ENCODE measurements at places on chromosomes 1 and 21.

- DNase-seq = no peak
Observed at GRCh38 chr1:102434421-102434820, 437.7 kb upstream of the OLFM3 start.

- no peak for DNase-seq
Observed at GRCh38 chr1:246304484-246305259, 202.4 kb downstream of the SMYD3 start.

DNA sequence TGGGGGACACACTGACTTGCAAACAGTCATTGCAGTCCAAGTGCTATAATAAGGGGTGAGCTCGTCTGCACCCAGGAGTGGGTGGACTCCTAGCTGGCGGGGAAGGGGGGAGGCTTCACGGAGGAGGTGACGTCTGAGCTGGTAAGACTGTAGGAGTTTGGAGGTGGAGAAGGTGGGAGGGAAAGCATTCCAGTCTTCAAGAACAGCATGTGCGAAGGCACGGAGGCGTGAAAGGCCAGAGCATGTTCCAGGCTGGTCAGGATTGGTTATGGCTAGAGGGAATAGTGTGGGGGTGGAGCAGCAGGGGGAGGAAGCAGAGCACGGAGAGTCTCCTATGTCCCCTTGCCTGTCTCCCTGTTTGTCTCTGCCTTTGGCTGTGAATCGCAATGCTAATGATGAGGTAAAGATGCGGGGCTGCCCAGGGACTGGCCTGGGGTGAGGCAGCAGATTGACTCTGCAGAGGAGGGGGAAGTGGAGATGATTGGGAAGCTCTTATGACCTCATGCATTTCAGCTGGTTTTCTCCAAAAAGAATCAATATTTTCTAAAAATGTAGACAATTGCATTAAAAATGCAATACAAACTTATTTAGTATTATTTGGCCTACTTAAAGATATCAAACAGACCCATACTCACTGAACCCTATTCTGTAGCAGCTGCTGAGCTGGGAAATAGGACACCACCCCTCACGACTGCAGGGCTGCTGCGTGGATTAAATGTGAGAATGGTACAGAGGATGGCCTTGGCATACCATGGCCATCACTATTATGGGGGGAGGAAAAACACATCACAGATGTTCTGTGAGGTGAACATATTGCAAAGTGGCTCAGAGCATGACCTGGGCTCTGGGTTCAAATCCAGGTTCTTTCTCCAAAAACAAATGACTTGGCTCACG is 2.6 kb upstream of the ZNF436 start:
- DNase-seq = no peak

GRCh38 chr1:46303872-46304326 is 401 bp downstream of the UQCRH start:
- DNase-seq = no peak

DNA sequence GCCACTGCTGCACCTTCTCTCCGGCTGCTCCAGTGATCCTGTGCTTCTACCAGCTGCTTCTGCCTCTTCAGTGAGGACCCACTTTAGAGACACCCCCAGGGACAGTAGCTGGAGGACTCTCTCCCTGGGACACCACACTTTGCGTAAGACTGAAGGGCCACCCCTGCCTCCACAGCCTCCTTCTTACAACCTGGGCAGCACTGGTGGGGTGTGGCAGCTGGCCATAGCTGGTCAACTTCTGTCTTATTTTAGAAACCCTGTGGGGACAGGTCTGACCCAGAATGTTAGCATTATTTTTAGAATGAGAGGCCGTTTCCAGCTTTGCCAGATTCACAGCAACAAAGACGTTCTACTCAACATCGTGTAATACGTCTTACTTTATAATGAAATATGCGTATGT is 1.1 kb upstream of the KRTAP10-9 start:
- no peak for DNase-seq

DNA sequence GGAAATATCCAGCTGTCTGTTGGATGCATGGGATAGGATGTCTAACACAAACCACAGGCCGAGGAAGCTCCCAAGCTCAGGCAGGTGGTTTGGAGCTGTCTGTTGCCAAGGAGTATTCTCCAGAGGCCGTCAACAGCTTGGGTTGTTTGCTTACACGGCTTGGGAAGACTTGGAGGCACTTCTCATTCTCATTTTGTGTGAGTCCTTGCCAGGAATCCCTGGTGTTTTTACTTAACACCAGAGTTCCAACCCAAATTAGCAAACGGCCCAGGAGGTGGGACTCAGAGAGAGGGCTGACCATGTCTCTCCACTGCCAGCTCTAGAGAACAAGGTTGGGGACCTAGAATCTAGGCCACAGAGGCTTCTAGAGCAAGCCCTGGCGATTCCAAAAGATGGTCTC is 72.7 kb upstream of the FAM20B start:
- DNase-seq = no peak

- no peak for DNase-seq
Observed at GRCh38 chr1:219909476-219909875, 18.9 kb downstream of the SLC30A10 start.

DNA sequence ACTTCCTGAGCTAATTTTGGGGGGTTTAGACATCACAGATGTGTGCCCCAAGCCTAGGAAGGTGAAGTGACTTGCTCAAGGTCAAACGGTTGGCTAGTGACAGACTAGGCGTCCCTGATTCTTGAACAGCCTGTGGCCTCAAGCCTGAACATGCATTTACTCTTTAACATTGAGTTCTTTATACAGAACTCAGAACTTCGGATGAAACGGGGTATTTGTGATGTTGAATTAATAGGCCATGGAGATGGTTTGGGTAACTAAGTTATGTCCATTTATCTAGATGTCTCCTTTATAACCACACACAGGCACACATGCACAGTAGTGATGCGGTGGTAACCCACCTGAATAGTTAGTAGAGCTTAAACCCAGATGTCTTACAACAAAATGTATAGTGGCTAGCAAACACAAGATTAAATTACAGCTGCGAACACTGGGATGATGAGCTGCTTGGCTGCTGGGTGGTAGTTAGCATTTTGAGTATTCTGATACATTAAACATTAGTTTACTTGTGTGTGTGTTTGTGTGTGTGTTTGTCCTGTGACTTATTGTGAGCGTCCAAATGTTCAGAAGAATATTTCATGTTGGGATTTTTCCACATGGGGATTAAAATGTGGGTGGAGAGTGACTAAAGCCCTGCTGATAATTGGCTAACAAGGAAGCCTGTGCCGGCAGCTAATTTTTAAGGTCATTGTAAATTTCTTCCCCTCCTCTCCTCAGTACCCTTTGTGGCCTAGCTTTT is 2.3 kb downstream of the ATP1A1 start:
- DNase-seq = no peak

DNA sequence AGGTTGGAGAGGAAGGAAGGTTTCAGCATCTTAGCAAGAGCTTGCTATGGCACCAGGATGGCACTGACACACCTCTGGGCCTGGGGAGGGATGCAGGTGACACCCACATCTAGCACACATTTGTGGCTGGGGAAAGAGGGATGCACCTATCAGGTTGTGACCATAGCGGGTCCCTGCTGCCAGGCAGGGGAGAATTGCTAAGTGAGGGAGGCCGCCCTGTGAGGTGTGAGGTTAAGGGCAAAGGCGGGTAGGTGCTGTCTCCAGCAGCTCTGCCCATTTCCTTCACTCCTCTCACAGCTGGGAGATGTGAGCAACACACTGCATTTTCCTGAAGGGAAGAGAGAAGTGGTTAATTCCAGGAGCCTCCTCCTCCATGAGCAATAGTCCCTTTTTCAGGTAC is 83.2 kb upstream of the TLR5 start:
- DNase-seq = no peak

GRCh38 chr1:10900691-10901090 is 104.2 kb upstream of the CASZ1 start:
- no peak for DNase-seq

DNA sequence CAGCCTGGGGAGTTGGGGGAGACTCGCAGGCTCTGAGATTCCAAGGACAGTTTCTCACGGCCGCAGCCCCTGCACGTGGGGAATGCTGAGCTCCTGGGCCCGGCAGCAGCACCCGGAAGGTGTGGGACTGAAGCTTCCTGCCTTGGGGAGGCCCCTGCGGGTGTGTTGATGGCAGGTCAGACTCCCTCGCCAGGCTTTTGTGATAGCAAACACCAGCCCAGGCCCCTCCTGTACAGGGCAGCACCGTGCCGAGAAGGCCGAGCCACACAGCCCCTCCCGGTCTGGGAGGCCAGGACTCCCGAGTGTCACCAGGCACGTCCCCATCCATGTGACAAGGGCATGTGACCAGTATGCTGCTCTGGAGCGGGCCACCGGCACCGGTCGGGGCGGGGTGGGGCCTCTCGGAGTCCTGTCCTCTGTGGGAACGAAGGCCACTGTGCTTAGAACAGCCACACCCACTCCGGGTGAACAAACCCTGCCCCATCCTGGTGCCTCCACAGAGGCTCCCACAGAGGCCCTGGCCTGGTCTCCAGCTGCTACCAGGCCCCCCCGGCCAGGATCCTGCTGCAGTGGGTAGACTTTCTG is 31.1 kb upstream of the ARHGEF16 start:
- DNase-seq = no peak

GRCh38 chr1:81833722-81834121 is 33.0 kb downstream of the ADGRL2 start:
- DNase-seq = no peak

DNA sequence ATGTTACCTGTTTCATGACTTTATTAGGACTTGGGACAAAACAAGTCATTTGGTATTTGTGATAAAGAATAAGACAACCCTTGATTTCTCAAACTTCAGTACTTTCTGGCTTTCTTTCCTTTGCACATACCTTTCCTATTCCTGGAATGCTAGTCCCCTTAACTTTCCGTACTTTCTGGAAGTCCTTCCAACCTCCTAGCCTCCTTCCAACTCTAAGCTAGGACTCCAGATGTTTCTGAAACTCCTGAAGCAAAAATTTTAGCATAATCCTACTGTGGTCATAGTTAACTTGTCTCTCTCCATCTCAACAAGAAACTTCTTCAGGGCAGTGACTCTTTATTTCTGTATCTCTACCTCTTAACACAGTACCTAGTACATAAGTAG is 19.8 kb upstream of the C1orf105 start:
- DNase-seq = no peak

- no peak for DNase-seq
Observed at GRCh38 chr1:16984717-16985116, 4.3 kb upstream of the MFAP2 start.

DNA sequence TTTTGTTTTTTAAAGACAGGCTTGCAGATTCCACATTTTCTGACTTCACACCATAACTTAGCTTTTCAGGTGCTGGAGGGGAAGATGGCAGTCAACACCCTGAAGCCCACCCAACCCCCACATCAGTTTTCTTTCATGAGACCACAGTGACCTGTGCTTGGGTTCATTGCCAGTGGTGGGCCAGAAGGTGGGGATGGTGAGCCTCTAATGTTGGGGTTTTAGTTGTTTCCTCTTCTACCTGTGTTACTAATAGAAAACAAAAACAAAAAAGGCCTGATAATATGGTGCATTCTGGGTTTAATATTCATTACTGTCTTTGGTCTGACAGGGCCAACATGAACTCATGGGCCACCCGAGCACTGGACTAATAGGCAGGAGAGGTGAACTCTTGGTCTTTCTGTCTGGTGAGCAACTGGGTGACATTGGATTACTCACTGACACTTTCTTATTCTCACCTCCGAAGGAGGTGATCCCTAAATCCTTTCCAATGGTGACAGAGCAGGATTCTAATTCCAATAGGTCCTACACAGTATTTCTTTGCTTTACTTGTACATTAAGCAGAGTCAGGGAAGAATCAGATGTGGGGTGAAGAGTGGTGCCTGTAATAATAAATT is 132.8 kb downstream of the CLIC6 start:
- no peak for DNase-seq

- DNase-seq = no peak
Observed at GRCh38 chr1:65112811-65113210, 35.2 kb upstream of the AK4 start.

DNA sequence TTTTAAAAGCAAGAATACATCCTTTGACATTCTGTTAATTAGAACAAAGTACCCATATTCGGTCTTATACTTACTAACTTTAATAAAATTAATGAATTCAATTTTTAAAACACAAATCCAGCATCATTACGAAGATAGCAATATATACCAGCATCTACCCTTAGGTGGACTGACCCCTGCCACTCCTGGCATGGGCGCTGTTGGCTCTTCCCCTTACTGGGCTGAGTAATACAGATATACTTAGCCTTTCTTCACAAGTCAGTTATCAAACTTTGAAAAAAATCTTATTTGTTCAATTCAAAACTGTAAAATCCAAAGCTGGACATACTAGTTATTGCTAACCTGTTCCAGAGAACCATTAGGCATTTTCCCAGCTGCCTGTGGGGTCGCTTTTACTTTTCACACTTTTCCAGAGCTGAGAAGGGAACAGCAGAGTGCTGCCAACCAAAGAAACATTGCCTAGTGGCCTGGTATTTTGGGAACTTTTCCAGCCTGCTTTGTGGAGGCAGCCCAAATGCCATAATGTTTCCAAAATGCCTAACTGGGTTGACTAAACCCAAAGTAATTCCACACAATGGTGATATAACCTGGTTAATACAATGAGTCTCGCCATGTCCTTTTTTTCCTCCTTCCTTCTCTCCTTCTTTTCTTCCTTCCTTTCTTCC is 424.7 kb upstream of the ADGRL2 start:
- DNase-seq = no peak

DNA sequence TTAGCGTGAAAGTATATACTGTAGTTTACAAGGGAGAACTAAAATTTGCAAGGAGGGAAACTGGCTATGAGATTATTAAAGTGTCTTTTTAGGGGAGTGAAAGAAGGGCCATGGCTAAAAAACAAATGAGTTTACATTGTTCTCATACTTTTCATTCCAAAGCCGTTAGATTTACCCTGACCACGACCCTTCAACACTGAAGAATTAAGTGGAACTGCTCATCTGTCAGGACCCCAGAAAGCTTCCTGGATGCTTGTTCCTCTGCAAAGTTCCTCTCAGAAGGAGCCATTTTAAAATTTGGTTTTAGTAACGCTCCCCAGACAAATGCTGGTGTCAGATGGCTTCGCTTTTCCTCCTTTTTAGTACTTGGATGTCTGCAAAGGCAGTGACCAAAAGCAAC is 82.7 kb upstream of the ZBTB18 start:
- DNase-seq = no peak

GRCh38 chr1:42164551-42165420 is at the start of gene GUCA2A:
TSS of gene GUCA2A (minus strand) at chr1:42164745. CDS start at chr1:42164712, 33 bp downstream.
- DNase-seq = no peak

GRCh38 chr1:209809611-209810010 is 3.7 kb upstream of the IRF6 start:
- DNase-seq = no peak

GRCh38 chr1:54671985-54672608 is 30.5 kb downstream of the MROH7 start:
- peak; percentile 63 for DNase-seq

DNA sequence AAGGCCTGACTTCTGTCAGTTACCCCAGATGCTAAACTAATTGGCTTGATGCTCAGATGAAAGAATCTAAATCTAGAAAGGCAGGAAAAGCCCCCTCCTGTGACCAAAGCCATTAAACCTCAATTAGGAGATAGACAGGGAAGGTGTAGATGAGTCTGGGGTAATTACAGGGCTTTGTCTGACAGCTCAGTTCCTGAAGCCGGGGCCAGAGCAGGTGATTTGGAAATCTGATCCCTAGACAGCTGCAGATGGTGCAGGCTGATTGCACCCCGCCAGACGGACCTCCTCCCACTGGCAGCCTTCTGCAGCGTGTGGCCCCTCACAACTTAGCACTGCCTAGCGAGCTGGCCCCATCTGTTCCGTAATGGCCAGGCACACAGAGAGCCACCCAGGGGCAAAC is 395.1 kb downstream of the HLX start:
- no peak for DNase-seq

GRCh38 chr1:54481201-54481884 is 66.7 kb upstream of the ACOT11 start:
- no peak for DNase-seq

GRCh38 chr1:154736841-154737240 is 128.9 kb upstream of the ADAR start:
- DNase-seq = no peak

GRCh38 chr1:178358456-178358855 is 138.3 kb downstream of the CLEC20A start:
- no peak for DNase-seq
